ENCODE measurements at places on chromosomes 11 and 22.

- DNase-seq, result no peak
These were observed 186.5 kb downstream of the DYNC2H1 start for GRCh38 chr11:103295704-103296103.

- no peak for DNase-seq
These were observed 9.7 kb downstream of the CRYBB1 start for GRCh38 chr22:26608129-26608528.

GRCh38 chr11:18374956-18375355, 19.4 kb upstream of the LDHA start:
- no peak for DNase-seq

GRCh38 chr22:37747715-37748100, 50.9 kb downstream of the TRIOBP start:
- peak; percentile 14 for DNase-seq

DNA sequence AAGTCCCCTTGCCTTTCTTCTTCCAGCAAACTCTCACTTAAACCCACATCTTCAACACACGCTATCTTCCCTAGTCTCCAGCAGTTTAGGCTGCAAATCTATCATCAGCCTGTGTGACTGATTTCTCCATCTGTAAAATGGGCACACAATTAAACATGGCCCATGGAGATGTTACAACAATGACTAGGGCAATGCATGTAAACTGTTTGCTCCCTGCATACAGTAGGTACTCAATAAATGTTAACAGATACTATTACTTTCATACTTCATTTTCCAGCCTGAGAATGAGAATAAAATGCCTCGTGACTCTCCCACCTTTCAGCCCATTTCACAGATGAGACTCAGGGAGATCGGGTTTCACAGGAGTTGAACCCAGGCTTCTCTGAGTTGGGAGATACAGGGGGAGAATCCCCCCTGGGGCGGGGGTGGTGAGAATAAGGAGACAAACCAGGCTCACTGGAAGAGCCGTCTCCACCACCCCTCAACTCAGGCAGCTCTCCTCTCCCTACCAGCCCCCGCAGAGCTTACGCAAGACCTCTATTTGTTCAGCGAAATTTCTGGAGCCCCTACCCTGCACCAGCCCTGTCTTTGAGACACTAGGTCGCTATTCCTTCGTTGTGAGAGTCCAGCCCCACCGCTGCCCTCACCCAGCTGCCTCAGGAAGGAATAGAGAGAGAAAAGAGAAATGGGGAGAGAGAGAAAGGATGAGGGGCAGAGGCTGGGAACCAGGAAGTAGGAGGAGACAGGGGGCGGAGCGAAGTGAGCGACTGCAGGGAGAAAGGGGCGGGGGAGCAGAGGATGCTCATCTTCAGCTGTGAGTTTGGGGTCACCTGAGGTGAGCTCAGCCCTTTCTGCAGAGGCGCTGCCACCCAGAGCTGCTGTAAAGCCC, 42.1 kb upstream of the KLHL35 start:
- DNase-seq, result no peak

DNA sequence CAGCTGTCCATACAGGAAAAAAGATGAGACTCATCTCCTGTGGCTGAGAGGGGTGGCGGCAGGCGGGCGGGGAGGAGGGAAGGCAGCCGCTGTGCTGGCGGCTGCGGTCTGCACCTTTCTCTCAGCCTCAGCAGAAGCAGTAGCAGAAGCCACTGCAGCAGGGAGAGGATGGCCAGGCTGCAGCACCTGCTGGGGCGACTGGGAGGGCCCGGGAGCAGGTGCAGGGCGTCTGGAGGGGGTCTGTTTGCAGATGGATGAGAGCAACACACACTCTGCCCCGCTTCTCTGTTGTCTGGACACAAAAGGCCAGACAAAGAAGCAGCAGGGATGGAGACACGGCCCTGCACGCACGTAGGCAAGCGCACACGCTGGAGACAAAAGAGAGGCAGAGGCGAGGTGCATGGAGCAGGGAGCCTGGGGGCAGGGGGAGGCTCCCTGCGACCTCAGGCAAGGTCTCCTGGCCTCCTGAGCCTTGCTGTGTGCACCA, 9.3 kb upstream of the MIAT start:
- DNase-seq, result no peak

GRCh38 chr22:43885319-43885671, 6.5 kb downstream of the PNPLA5 start:
- no peak for DNase-seq

DNA sequence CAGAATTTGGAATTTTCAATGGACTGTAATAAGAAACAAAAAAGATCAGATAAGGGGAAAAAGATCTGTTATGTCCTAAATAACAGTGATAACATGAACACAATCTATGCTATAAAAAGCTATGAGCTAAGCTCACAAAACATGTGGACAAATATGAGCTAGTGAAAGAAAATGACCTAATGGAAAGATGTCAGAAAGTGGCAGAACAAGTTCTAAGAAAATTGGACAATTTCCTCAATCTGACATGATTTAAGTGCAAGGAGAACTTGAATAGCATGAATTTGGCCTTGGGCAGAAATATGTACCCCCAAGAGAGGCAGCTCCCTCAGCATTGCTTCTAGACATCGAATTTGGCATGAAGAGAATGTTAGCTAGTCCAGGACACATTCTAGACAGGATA, 212.0 kb upstream of the PGR start:
- no peak for DNase-seq

DNA sequence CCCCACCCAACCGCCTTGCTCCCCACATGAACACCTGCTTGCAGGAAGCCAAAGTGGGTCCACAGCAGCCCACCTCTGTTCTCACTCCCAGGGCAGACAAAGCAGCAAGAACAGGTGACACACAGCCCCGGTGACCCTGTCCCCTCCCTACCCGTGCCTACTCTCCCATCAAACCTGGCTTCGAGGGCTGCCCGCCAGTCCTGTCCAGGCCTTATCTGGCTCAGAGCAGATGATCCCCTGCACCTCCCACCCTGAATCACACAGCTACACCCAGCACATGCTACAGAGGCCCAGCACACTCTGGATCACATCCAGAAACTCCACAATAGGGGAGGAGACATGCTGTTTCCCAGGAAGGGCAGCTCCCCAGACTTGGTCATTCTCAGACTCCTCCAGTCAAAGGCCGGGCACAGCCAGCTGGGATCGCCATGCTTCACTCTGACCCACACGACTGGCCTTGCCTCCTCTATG, 6.2 kb upstream of the RGL4 start:
- DNase-seq, result no peak

DNA sequence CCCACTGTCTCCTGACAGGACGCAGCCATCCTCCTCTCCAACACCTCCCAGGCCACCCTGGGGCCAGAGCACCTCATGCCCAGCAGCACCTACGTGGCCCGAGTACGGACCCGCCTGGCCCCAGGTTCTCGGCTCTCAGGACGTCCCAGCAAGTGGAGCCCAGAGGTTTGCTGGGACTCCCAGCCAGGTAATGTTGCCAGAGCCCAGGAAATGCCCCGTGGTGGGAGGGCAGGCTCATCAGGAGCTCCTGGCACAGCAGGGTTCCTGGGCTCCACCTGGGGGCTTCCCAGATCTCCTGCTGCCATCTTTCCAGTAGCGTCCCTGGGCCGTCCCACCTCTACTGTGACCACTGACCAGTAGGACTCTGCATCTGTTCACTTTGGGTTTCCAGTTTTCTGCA, 16.2 kb downstream of the CSF2RB start:
- no peak for DNase-seq

DNA sequence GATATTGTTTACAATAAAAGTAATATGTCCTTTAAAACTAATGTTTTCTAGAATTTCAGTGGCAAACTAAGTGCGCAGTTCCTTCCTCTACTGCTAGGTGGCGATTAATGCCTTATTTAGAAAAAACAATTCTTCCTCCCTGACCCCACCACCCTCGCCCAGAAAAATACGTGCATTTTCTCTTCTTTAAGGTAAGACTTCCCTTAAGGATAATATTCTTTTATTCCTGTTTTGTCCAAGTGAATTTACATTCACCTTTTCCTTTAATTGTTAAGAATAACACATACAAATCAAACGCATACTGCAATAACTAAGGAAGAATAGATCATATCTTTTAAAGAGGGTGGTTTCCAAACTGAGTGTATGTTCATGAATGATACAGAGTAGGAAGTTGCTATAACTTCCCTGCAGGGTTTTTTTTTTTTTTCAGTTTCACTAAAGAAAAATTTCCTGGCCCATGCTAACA, 17.0 kb upstream of the PSMA1 start:
- DNase-seq, result peak; percentile 60

DNA sequence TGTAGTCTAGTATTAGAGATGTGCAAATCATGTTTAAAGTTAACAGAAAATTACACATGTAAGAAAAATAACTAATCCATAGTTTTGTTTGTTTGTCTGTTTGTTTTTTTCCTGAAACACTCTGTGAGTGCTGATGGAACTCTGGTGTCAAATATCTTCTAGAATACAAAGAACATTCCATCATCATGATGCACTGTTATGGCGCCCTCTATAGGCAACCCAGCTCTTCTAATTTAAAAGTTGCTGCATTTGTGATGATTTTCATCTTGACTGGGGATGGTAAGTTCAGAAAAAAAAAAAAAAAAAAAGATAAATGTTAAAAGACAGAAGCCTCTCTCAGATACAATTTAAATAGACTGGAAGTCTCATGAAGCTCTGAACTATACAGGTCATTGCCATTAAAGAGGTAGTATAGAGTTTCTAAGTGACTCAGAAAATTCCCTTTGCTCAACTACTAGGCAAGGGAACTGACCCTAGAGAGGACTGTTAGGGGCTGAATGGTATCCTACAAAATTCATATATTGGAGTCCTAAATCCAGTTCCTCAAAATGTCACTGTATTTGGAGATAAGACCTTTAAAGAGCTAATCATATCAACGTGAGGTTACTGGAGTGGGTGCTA, 597.2 kb upstream of the ANO3 start:
- DNase-seq, result no peak

DNA sequence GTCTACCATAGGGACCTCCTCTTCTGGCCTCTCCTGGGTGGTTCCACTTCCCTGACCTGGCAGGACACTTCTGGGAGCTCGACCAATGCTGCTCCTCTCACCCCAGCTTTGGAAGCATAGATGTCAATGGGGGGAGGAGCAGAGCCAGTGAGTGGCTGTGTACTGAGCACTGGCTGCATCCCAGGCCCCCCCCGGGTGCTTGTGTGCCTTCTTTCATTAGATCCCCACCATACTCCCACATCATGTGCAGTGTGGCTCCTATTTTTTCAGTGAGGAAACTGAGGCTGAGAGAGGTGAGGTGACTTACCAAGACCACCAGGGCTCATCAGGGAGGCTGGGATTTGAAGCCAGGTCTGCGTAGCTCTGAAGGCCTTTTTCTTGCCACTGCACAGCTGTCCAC, 44.3 kb downstream of the LRRC32 start:
- no peak for DNase-seq

DNA sequence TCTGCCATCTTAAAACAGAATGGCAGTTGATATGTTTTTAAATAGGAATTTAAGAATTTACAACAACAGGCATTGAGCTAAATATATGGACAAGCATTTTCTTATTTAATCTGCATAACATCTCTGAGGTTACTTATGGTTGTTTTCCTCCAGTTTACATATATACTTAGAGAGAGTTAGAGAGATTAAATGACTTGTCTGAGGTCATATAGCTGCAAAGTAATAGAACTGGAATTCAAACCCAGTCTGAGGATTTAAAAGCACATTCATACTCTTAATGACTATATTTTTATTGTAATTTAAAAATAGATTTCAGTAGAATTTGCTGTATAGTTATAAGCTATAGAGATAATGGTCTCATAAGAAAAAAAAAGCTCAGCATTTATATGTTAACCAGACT, 81.4 kb upstream of the GRIK4 start:
- DNase-seq, result no peak

DNA sequence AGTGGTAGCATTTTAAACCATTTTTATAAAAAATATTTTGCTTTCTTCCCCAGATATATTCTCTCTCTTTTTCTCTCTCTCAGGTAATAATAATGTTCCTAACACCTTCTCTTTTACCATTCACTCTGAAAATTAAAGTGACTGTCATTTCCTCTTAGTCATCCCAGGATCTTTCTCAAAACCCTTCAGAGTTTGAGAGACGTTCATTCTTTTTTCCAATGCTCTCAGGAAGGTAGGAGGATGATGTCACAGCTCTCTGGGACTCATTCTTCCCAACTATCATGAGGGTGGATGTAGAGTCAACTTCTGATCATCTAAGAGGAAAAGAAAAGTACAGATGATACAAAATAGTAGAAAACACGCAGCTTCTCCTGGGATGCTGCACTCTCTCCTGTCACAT, 60.2 kb upstream of the CRTAM start:
- peak; percentile 45 for DNase-seq

DNA sequence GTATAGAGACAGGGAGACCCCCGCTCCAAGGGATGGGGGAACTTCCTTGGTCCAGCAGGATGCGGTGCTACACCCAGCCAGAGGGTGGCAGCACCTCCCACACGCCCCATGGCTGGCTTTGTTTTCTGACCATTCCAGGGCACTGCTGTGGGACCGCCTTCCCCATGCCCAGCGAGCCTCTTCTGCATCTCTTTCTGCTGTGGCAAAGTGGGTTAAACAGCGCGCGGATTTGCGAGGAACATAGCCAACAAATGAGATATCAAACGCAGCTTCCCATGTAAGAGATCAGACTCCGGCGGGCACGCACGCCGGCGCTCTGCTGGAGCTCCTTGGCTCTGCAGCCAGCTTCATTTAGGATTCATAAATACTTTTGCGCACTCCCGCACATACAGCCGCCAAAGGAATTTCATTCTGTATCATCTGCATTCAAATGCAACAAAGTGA, 485.8 kb upstream of the CADM1 start:
- DNase-seq, result no peak

DNA sequence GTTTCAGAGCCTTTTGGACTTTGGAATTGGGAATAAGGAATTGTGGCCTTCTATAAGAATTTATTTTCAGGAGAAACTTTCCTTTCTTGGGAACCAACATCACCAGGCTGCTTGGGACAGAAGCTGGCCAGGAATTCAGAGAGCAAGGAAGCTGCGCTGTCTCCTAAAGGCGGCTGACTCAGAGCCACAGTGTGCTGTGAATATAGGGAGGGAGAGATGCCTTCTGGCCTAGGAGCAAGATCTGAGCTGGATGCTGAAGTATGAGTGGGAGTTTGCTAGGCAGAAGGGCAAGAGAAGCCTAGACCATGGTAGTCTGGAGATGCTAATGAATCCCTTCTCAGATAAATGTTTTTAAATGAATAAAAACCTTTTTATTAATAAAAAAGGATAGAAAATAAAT, 213.7 kb upstream of the TBCEL start:
- DNase-seq, result no peak

GRCh38 chr11:25197515-25197914, 700.7 kb downstream of the LUZP2 start:
- DNase-seq, result no peak

DNA sequence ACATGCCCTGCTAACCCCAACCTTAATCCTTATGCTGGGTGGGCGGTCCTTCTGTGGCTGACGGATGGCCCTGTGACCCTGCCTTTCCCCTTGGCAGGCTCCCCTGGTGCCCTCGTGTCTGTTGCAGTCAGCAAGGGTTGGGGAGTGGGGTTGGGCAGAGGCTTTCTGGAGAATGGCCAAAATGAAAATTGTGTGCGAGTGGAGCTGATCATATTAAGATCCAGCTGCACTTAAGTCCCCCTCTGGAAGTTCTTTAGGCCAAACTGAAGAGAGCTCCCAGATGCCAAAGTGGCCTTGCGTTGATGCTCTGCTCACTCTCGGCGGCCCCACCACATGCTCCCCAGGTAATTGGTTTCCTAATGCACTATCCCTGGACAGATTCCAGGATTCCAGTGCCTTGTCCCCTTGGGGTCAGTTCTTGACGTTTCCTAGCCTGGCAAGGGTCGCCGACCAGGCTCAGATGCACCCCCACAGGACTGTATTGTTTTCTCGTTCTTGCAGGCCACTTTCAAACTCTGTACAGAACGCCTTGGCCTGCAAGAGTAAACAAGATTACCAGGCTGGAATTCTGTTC, 16.4 kb upstream of the C11orf96 start:
- peak; percentile 52 for DNase-seq

GRCh38 chr11:7098235-7098832, 9.5 kb downstream of the RBMXL2 start:
- peak; percentile 67 for DNase-seq
